ENCODE measurements at places on chromosomes 7 and 10.

DNA sequence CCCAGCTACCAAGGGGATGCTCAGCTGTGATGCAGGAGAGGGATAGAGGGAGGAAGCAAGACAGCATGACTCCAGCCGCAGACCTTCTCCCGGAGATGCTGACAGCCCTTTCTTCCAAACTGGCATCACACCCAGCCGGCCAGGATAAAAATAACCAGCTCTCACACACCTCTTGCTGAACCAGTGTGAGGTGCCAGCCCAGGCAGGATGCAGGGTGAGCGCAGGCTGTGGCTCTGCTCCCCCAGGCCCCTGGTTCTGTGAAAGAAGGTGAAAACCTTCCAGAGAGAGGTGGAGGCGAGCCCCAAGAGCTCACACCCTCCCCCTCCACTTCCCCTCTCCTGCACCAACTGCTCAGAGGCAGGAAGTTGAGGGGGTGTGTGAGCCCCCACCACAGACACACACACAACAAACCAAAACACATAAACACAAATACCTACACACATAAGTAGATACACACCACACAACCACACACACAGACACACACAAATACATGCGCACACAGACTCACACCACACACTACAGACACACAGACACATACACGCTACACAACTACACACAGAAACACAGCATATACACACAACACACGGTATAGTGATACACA lies 4.0 kb downstream of the GPR15LG start:
- DNase-seq: no peak

- DNase-seq: no peak
These were observed 1.3 kb downstream of the PPIF start for GRCh38 chr10:79348640-79348988.

GRCh38 chr10:104351919-104352318 lies 1.7 kb upstream of the CFAP58 start:
- no peak for DNase-seq

- DNase-seq: no peak
These were observed 169.2 kb downstream of the SEMA3A start for GRCh38 chr7:84025332-84025927.

GRCh38 chr10:132912713-132913558 lies 29.4 kb downstream of the CFAP46 start:
- peak; percentile 62 for DNase-seq

- DNase-seq: no peak
These were observed 31.8 kb upstream of the SRGN start for GRCh38 chr10:69056129-69056528.

DNA sequence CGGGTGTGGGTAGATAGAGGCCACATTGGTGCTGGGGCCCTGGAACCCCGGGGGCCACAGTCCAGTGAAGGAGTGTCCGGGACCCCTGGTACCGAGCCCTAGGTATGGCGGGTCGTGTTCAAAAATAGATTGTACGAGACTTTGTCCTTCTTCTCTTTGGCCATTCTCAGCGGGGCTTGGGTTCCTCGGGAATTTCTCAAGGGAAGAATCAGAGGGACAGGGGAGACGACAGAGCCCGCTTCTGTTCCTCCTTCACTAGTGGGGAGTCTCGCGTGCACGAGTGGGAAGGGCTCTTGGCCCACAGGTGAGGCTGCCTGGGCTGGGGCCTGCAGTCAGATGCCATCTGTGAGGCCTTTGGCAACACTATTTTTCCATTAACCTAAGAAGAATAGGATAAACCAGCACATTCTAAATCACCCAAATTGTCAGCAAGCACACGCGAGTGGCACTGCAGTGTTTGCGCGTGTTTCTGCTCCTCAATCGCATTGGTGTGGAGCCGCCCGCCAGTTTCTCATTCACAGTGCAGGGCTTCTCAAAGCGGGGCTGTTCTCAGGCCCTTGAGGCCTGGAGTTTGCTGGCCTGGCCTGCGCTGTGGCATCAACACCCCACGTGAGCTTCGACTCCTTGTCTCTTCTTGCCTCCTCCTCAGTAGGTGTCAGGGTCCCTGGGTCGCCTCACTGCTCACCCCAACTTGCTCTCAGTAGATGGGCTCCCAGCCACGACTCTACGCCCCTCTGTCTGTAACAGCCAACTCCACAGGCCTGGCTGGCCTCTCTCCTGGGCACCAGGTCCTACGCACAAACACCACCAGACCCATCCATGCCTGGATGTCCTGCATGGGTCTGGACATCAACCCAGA lies 187.6 kb upstream of the SHH start:
- DNase-seq: no peak

DNA sequence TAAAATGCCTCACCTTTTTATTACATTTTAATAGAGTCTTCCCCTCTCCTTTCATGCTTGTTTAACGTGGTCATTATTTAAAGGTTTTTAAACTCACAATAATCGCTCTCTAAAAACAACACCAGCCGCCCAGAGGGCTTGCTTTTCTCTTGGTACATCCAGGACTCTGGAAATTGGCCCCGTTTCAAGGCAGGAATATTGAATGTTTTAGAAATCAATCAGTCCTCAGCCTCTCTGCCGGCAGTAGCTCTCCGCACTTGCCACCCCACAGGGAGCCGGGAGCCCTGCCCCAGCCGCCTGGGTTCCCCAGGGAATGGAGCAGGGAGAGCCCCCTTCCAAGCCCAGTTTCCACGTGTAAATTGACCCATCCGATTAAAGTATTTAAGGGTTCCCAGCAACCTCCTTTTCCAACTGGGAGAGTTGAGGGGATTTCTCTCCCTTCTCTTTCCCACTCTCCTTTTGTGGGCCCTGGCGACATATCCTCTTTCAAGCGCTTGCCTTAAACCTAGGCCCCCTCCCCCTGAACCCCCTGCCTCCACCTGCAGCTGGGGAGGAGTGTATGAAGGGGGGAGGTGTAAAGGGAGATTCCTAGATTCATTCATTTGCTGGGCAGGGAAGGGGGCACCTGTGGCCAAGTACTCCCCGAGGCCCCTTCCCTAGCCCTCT lies 1.9 kb downstream of the FGF8 start:
- DNase-seq: peak; percentile 29

DNA sequence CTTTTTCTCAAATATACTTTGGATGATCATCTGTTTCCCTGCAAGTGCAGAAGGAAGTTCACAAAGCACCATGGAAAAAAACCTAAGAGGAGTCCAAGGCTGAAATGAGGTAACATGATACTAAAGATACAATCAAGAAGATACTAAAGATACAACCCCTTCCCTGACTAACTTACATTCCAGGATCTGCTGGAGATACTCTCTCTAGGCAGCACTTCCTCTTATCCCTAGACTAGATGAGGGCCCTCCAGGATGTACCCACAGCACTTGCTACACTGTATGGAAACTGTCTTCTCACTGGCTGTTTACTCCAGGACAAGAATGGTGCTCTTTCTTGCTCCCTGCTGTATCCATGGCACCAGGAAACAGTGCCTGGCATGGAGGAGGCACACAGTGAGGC lies 116.4 kb upstream of the NFE2L3 start:
- no peak for DNase-seq

DNA sequence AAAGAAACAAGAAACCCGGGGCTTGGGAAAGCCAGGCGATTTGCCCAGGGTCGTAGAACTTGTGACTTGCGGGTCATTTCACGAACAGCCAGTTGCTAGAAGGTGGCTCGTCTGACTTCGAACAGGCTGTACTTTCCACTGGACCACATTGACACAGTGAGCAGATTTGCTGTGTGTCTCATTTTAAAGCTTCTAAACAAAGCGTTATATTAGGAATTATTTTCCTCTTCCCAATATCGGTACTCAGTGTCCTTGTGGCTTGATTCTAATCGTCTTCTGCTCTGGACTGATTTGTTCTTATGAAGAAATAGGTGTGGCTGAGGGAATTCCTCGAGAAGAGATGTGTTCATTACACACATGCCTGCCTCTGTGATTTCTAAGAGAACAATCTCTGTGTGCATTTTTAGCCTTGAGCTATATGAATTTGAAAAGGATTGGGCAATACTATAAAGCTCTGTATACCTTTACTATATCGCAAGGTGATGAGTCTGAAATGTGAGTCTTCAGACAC lies 150.0 kb upstream of the PRR15 start:
- DNase-seq: no peak

DNA sequence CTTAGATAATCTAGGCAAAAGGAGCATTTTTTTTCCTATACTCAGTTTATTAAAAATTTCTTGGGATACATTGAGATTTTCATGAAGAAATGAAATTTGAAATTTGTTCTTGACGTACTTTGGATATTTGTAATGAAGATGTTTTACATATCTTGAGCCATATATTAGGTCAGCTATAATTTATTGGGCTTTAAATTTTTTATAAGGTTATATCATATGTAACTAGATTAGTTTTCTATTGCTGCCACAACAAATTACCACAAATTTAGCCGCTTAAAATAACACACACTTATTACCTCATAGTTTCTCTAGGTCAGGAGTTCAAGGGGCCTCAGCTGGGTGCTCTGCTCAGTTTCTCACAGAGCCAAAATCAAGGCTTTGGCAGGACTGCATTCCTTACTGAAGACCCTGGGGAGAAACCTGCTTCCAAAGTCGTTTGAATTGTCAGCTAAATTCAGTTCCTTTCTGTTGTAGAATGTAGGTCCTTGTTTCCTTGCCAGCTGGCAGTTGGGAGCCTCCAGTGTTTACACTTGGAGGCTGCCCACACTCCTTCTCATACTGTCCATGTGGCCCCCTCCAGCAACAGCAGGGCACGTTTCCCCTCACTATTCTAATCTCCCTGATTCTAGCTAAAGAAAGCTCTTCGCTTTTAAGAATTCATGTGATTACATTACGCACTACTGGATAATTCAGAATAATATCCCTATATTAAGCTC lies 42.6 kb upstream of the DNAH11 start:
- no peak for DNase-seq

- DNase-seq: no peak
These were observed 25.3 kb downstream of the MAP3K8 start for GRCh38 chr10:30459283-30459682.

- DNase-seq: no peak
These were observed 494.4 kb downstream of the TCERG1L start for GRCh38 chr10:130817046-130817624.

GRCh38 chr10:58700591-58700990 lies 187.9 kb downstream of the BICC1 start:
- no peak for DNase-seq

GRCh38 chr10:416091-416515 lies 273.4 kb downstream of the DIP2C start:
- no peak for DNase-seq

DNA sequence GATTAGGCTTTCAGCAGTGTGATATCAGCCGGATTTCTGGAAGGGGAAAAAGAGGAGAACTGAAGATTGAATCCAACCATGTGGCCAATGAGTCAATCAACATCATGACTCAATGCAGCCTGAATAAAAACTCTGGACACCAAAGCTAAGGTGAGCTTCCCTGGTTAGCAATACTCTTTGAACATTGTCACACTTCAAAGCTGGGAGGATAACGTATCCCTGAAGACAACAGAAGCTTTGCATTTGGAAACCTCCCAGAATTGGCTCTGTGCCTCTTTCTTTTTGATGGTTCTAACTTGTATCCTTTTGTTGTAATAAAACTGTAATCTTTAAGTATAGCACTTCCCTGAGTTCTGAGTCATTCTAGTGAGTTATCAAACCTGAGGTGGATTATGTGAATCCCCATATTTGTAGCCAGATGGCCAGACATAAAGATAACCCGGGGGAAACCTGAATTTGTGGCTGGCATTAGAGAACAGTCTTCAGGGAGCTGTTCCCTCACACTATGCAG lies 284.4 kb downstream of the IPMK start:
- DNase-seq: no peak

- no peak for DNase-seq
These were observed 38.6 kb downstream of the IL6 start for GRCh38 chr7:22765609-22766008.

- no peak for DNase-seq
These were observed 7.5 kb upstream of the LRRN3 start for GRCh38 chr7:111083413-111083812.

DNA sequence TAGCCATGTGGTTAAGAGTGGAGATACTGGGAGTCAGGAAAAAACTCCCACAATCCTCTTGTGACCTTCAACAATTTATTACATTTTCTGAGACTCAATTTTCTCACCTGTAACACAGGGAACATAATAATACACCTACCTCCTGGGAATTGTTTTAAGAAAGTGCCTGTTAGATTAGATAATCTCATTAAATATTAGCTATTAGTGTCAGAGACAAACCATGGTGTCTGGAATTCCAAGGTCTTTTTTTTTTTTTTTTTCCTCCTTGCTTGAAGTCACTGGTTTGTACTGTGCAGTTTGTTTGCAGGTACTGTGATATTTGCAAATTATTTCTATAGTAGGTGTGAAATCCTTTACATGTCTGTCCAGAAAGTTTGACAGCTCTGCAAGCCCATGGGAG lies 806.1 kb downstream of the DNAJB9 start:
- no peak for DNase-seq

GRCh38 chr10:95353123-95353522 lies 62.3 kb upstream of the PDLIM1 start:
- DNase-seq: no peak

- no peak for DNase-seq
These were observed 308.5 kb downstream of the REEP3 start for GRCh38 chr10:63829573-63830149.

DNA sequence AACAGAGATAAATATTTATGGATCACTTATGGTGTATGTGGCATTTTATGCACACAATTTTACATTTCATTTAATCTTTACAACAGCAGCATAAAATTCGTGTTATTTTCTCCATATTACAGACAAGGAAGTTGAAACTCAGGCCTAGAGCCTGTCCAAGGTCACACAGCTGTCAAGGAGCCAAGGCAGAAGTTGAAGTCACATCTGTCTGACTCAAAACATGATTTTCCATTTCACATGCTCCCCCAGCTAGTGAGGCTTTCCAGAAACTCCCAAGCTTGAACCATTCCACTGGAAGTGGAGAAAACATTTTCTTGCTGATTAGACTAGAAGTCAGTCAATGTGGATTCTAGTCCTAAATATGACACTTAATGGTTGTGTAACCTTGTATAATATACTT lies 110.5 kb downstream of the HECTD2 start:
- no peak for DNase-seq

DNA sequence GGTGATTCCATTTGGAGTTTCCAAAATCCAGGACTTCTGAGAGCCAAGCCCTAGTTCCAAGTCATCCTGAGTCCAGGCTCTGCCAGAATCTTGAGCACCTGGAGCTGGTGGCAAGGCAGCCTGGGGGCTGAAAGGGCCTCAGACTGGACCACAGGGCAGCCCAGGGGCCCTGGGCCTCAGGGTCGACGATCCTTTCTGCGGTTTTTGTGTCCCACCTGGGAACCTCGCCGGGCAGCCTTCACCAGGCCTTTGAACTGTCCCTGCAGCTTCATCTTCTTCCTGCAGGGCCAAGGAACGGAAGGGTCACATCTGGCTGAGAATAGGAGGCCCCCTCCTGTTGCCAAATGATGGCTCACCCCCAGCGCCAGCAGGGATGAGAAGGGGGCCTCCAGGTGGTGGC lies 22.4 kb upstream of the FRAT2 start:
- DNase-seq: no peak

GRCh38 chr7:11714205-11714604 lies 117.8 kb downstream of the THSD7A start:
- no peak for DNase-seq

- DNase-seq: no peak
These were observed 125.8 kb upstream of the UNC5B start for GRCh38 chr10:71086439-71087080.

Measured in stomach (tissue), 19 donors.